NCI-H1092 (cell line): ENCODE measurements at places on chromosomes 3 and 15.

- no peak for DNase-seq
Measured at GRCh38 chr3:158102242-158103080, 3.8 kb downstream of the SHOX2 start.

- DNase-seq: no peak
Measured at GRCh38 chr3:53696401-53697172, 149.6 kb downstream of the CHDH start.

DNA sequence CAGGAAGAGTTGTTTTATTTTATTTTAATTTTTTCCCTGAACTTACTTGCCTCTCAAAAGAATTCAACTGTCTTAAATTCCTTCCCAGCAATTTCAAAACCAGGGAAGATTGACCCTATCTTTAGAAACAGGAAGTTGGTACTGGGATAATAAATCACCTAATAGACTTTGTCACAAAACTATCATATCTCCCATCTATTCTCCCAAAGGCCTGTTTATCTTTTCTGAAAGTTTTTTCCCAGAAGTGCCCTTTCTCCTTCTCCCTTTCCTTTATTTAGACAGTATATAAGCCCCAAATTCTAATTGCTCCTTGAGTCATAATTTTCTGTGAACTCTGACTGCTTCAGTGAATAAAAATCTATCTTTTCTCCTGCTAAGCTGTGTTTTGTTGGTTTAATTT lies 2.9 kb upstream of the RNF7 start:
- no peak for DNase-seq

GRCh38 chr15:62404194-62404985 lies 239.3 kb upstream of the C2CD4B start:
- no peak for DNase-seq

DNA sequence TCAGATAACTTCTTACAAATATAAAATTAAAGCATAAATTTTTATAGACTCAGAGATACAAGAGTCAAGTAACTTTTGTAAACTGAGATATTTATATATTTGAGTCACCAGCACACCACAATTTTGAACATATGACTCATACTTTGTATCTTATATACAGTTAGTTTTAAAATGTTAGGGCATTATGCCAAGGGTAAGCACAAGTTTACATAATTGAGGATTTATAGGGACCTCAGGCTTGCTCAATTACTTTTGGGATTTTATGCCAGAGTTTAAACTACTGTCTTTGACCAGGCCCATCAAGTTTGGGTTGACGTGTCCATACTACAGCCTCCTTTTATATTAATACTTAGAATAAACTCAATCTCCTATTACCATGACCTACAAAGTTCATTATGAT lies 7.4 kb upstream of the FGF7 start:
- DNase-seq: no peak

GRCh38 chr3:136211547-136211946 lies 15.4 kb upstream of the MSL2 start:
- DNase-seq: no peak

GRCh38 chr3:42749753-42750231 lies 23.3 kb downstream of the CCDC13 start:
- no peak for DNase-seq
